ENCODE measurements at places on chromosomes 4 and X.
A peak's percentile ranks its signal among the peaks of the same experiment; 100 is the strongest.

DNA sequence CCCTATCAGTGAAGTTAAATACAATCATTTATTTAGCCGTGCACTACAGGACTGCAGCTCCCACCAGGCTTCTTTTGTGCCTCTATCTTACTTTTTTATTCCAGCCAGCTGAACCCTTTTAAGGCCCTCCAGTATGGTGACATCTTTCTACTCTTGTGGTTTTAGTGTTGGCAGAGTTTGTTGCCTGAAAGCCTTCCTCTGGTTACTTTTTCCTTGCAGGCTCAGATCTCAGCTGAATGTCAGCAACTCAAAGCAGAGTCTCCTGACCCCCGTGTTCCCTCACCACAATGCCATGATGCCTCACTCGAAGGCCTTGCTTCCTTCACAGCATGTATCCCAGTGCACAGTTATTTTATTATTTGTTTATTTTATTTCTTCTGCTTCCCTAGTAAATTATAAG lies 818.9 kb upstream of the LCORL start:
- no peak for DNase-seq

DNA sequence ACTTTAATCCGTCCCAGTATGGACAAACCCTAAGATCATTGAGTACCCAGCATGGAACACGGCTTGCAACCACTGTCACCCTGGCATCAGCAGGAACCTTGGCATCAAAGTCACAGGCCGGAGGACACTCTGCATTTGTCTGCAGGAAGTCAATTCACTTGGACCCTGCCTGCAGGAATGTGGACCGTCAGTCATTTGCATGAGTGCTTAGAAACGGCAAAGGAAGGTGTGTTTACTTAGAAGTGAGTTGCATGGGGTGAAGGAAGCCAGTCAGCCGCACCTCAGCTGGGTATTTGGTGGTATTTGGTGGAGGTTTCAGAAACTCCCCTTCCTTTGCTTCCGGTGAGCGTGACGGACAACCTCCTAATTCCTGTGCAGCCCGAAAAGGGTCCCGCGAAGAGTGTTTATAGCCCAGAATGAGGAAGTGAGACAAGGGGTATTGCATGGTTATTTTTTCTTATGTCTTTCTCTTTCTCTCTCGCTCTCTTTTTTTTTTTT lies 15.5 kb downstream of the P2RY8 start:
- no peak for DNase-seq

DNA sequence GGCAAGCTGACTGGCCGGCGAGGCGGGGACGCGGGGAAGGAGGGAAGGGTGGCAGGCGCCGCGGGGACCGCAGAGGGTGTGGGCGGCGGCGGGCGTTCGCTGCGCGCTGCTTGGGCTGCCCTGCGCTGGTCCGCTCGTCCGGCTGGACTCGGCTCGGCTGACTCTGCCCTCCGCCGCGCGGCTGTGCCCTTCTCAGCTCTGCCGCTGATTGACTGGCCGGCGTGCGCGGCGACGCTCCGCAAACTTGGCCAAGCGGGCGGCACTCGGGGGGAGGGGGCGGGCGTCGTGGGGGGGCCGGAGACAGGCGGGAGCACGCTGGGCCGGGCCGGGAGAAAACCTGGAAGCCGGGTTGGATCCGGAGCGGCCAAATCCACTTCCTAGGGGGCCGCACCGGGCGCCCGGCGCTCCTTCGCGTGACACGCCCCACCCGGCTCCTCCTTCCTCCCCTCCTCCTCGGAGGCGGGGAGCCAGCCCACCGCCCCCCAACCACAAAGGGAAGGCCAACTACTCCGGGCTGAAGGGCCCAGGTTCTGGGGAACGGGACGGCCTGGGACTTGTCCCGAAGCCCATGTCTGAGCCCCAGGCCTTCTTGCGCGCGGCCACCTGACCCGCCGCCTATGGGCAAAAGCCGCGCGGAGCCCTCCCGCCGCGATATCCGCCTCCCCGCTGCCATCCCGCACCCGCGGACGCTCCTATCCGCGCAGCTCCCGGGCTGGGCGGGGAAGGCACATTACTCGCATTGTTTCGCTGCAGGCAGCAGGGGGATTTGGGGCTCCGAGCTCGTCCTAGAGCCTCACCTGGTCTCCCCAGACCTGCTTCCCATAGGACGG lies at the start of gene GPC4:
Gene GPC4, minus strand, starts transcription at position 214 of the 830 bp plus-strand sequence. CDS start 524 bp downstream, outside the sequence.
- DNase-seq, result no peak

DNA sequence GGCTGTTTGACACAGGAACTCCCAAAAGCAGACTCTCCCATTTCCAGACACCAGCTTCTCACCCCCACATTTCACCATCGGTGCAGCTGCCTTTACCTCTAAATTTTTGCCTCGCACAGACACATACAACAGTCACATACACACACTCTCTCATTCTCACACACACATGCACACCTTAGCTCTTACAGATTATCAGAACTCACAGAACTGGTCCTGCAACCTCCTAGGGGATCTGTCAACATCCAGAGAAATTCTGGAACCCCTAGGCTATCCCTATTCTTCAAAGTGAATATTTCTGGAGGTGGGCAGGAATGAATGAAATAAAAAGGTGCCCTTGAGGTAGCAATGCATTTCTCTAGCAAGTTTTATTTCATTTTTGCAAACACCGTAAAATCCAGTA lies 4.1 kb downstream of the HS6ST2 start:
- no peak for DNase-seq

DNA sequence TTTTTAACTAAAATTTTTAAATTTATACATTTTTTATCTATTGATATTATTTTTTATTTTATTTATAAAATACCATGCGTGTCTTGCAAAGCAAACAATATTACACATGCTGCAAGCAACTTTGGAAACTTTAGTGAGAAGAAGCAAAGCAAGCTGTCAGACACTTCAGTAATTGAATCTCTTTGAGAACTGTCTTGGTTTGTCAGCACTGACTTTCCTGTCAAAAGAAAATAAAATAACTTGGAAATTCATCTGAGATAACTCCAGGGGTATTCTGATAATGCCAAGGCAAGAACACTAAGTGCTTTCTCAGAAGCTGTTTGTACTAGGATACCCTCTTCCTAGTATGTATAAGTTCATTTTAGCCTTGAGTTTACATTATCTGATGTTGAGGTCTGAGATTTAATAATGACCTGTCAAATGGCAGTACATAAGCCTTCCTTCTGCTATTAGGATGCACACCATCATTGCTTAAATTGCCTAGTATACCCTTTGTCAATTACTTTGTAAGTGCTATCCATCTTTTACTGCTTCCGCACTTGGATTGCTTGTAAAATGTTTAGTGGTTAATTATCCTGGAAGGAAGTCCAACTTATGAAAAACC lies 624.2 kb upstream of the AGA start:
- DNase-seq, result no peak

DNA sequence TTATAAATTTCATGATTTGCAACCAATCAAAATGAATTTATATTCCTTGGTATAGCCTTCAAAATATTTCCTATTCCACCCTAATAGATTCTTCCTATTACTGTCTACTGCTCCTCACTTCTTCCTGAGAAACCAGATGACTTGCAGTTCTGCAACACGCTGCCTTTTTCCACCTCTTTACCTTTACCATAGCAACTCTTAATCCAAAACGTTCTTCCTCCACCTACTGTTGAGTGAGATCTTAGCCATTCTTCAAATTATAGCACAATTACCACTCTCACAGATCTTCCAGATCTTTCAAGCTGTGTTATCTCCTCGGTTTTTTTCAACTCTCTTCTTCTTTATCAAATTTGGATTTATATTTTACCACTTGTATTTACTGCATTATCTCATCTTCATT lies 289.8 kb downstream of the ADGRL3 start:
- DNase-seq, result no peak

GRCh38 chr4:55080174-55080865 lies 45.1 kb downstream of the KDR start:
- DNase-seq, result no peak

- DNase-seq, result no peak
These were observed 7.0 kb downstream of the SH3BGRL start for GRCh38 chrX:81208916-81209315.

- DNase-seq, result peak; percentile 35
These were observed at the start of gene QDPR for GRCh38 chr4:17511950-17512795. TSS of gene QDPR (minus strand) at chr4:17512090. CDS start at chr4:17512054, 36 bp downstream.

- no peak for DNase-seq
These were observed 72.1 kb downstream of the CAMK2D start for GRCh38 chr4:113689394-113689793.

DNA sequence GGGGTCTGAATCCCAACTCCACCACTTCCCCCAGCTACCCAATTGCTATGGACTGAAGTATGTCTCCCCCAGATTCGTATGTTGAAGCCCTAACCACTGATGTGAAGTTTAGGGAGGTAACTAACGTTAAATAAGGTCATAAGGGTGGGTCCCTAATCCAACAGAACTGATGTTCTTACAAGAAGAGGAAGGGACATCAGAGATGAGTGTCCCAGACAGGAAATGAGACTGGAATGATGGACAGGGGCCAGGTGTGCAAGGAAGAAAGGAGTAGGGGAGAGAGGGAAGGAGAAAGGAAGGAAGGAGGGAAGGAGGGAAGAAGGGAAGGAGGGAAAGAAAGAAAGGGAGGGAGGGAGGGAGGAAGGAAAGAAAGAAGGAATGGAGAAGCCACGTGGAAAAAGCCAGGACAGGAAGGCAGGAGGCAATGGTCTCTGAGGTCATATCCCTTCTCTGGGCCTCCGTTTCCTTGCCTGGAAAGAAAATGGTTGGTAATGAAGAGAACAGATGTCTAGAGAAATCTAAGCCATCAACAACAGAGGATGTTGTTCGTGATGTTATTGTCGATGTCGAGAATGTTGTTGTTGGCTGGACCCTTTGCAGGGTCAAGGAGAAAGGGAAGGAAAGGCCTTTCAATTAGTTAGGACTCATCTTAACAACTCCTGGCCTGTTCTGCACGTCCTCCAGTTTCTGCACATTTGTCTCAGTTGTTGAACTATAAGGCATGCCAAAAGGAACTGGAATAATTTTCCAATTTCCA lies 59.0 kb upstream of the FGFBP2 start:
- no peak for DNase-seq

Measured in stimulated activated CD8-positive, alpha-beta memory T cell treated with anti-CD3 and anti-CD28 coated beads, Interleukin-7, amount 100 ng/mL, for 1 hour (primary cell).